Activated CD4-positive, alpha-beta T cell treated with anti-CD3 and anti-CD28 coated beads, Interleukin-2, amount 50 U/mL, for 4 hours (primary cell): ENCODE measurements at places on chromosomes 4 and X.

DNA sequence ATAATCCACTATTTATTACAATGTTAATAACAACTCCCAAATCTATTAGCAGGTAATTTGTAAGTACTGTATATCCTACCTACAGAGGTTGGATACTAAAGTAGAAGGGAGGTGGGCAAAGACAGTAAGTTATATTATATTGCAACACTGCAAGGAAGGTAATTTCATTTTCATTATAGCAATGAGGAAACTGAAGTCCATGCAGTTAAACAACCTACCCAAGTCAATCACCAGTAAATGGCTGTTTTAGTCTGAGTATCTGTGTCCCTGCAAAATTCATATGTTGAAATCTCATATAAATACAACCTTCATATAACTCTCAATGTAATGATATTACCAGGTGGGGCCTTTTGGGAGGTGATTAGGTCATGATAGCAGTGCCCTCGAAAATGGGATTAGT is 114.4 kb downstream of the SCLT1 start:
- DNase-seq, result no peak

- DNase-seq, result no peak
Observed at GRCh38 chrX:150565551-150565950, 2.9 kb upstream of the MTM1 start.

- peak; percentile 75 for DNase-seq
Observed at GRCh38 chr4:77074981-77075855, 571 bp downstream of the CCNI start.

DNA sequence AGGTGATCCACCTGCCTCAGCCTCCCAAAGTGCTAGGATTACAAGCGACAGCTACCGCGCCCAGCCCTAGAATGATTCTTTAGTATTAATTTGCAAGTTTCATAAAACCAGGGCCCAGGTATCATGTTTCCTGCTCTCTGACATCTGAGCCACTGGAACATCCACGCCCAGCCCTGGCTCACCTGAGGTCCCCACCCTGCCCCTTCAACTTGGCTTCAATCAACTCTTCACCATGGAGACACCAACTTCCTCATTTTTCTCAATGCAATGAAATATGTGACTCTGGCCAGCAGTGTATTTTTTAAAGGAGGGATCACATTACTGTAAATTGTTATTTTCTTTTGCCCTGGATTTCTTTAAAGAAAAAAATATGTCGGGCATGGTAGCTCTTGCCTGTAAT is 3.9 kb downstream of the PRSS12 start:
- no peak for DNase-seq
